ENCODE measurements at places on chromosomes 16 and 17. TPM values are rescaled to one million over a fixed set of nuclear protein-coding genes. Genes with fewer than 3 reads are reported as not detected.

DNA sequence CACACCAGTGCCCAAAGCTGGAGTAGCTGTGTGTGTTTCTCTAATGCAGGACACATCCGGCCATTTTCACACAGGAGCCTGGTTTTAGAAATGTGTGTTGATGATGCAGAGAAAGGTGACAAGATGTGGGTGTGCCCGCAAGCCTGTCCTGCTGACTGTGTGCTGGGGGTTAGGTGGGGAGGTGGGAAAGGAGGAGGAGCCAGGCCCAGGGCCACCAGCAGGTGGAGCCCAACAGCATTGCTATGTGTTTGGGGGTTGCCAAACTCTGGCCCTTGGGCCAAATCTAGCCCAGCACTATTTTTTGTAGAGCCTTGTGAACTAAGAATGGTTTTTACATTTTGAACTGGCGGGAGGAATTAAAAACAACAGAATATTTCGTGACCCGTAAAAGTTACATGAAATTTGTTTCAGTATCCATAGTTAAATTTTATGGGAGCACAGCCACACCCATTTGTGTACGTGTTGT is 61.7 kb upstream of the LGALS9 start:
- DNase-seq = no peak

GRCh38 chr16:48525201-48526057 is 84.6 kb downstream of the N4BP1 start:
- no peak for DNase-seq

GRCh38 chr17:77210331-77210730 is 69.6 kb downstream of the SEC14L1 start:
- DNase-seq = no peak

GRCh38 chr16:59198487-59198886 is 464.4 kb upstream of the GOT2 start:
- no peak for DNase-seq

DNA sequence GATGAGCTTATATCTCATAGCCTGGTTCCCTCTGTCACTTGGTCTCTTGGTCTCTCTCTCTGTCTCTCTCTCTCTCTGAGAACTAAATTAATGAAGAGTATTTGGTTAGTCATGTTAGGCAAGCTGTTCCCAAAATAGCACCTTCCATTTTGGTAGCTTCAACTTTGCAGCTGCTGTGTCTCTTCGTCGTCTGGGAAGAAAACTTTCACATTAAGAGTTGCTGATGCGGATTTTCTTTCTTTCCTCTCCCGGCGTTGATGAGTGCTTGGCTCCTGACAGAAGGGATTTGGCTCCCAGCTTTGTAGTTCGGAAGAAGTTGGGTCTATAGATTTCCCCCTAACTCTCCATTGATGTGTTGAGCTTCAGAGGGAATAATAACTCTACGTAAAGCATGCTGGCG is at the start of gene RBFOX1:
Gene RBFOX1 (plus strand): TSS at position 235 of the 400 bp plus-strand sequence.
- no peak for DNase-seq

GRCh38 chr16:89829630-89830437 is 1.6 kb downstream of the SPIRE2 start:
- no peak for DNase-seq

The UMOD gene
- total RNA-seq = not detected

DNA sequence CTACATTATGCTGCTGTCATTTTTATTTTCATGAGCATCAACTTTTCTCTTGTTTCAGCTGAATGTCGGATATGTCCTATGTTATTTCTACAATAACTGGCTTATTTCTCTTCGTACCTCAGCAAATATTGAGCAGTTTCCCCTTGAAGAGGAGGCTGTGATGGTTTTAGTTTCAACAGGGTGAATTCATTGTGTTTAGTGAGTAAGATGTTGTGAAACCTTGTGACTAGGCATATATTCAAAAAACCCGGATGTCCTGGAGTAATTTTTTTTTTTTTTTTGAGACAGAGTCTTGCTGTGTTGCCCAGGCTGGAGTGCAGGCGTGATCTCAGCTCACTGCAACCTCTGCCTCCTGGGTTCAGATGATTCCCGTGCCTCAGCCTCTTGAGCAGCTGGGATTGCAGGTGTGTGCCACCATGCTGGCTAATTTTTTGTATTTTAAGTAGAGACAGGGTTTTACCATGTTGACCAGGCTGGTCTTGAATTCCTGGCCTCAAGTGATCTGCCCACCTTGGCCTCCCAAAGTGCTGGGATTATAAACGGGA is 11.1 kb downstream of the CPD start:
- no peak for DNase-seq

- DNase-seq = no peak
Measured at GRCh38 chr17:80918731-80919130, 72.9 kb upstream of the CHMP6 start.

The SEZ6L2 gene
- 13.8 TPM for total RNA-seq

DNA sequence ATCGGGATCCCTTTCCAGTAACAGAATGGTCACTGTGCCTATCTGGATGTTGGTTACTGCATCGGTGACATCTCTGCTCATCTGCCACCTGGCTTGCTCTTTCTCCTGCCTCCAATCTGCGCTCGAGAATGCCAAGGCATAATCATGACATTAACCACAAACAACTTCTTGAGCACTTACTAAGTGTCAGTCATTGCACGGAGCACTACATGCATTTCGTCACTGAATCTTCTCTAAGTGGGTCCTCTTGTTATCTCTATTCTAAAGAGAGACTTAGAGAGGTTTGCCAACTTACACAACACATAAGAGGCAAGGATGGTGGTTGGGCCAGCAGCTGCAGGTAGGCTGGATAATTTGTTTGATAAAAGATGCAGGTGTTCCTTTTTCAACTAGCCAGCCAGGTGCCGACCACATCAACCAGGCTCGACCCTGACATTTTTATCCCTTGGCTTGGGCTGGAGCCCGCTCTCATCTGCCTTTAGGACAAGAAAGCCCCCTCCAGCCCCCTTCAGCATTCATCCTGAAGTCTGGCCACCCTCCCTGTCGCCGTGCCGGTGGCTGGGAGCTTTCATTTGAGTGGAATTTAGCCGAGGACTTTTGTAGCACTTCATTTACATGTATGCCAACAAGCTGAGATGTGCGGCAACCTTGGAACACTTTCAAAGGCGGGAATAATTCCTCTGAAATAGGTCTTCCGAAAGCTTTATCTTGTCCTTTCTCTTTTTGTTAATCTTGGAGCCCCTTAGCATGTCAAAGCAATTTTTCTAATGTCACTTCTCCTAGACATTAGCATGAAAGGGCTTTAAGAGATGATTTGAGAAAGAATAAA is 89.3 kb upstream of the NKD1 start:
- DNase-seq = no peak

The PYDC1 gene
- not detected for total RNA-seq

The SDR42E1 gene
- not detected for total RNA-seq

- peak; percentile 12 for DNase-seq
Measured at GRCh38 chr16:77555791-77556190, 121.0 kb upstream of the ADAMTS18 start.

- peak; percentile 58 for DNase-seq
Measured at GRCh38 chr17:19728084-19728495, 11.7 kb upstream of the SLC47A2 start.

- no peak for DNase-seq
Measured at GRCh38 chr17:30576326-30576861, 99.2 kb downstream of the GOSR1 start.

DNA sequence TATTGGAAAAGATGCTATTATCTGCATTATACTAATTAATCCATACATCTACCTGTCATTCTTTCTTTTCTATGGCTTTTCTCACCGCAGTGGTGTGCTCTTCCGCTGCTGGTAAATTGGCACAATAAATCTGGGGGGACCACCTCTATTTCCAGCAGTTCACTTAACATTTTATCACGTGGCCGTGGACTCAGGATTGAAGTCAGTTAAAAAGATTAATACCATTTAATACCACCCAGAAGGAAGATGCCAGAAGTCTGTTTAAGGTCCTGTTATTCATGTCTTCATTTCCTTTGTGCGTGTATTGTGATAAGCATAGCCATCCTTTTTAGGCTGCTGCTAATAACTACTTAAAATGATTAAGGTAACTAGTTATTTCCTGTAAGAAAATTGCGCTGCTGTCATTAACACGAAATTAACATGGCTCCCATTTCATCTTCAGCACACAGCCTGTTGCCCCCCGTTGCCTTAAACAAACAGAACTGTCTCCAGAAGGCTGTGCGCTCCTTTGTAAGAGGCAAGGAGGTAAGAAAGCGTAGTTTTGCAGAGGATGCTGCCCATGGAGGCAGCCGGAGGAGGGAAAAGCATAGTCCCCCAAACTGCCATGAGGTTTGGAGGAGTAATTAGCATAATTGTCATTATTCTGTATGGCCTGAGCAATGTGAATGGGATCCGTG is 414.4 kb downstream of the UTP18 start:
- DNase-seq = no peak

DNA sequence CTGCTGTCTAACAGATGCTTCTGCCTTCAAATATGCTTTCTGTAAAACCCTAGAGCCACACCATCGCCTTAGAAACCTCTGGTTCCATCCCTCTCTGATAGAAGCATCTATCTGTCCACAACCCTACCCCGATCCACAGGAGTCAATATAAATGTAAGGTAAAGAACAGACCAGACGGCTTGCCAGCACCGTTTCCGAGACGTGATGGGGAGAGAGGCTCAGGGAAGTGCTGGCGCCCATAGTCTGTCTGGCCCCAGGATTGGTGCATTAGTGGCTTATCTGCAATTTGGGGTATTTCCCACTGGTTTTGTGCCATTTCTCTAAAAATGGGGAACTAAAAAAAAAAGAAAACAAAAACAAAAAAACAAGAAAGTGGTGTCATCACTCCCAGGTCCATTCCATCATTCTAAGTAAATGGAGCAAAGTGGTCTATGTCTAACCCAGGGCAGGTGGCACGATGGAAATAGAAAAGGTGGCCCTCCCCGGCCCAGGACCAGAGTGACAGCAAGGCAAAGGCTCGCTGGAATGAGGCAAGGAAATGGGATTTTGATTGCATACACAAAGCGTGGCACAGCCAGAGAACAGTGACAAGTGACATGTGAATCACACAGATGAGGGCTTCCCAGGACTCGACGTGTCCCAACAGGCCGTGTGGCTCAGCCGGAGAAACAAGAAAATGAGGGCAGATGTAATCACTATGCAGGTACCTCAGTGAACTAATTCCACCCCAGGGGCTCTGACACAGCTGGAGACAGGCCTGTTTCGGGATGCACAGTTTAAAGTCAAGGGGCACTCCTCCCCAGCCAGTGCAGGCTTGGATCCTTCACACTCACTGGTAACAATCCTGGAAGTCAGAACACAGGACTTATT is 125.6 kb downstream of the GAS7 start:
- no peak for DNase-seq

GRCh38 chr17:57201481-57201880 is 54.8 kb upstream of the MSI2 start:
- DNase-seq = no peak

The WNT3 gene
- 4.0 TPM for total RNA-seq
